Coronary artery (tissue), 2 donors: ENCODE measurements at places on chromosomes 7 and 10.

GRCh38 chr7:20144801-20145200 is 72.4 kb downstream of the MACC1 start:
- no peak for DNase-seq

- DNase-seq, result no peak
Observed at GRCh38 chr10:68301790-68302502, 29.9 kb upstream of the HNRNPH3 start.

GRCh38 chr10:126278851-126279250 is 109.4 kb downstream of the ADAM12 start:
- no peak for DNase-seq

DNA sequence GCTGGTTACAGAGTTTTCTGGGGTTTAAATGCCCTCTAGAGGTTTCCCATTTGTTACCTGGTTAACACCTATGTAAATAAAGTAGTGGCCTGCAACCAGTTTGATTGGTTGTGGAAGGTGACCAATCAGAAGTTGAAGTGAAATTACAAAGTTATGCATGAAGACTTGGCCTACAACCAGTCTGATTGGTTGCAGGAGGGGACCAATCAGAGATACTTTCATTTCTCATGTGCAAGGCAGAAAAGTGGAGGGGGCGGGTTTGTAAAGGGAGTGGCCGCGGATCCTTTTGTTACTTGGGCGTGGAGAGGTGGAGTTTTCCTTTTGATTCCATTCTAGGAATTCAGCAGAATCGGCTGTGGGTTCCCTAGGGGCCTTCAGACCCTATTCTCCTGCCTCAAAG is 80.8 kb downstream of the SEC23IP start:
- DNase-seq, result no peak

DNA sequence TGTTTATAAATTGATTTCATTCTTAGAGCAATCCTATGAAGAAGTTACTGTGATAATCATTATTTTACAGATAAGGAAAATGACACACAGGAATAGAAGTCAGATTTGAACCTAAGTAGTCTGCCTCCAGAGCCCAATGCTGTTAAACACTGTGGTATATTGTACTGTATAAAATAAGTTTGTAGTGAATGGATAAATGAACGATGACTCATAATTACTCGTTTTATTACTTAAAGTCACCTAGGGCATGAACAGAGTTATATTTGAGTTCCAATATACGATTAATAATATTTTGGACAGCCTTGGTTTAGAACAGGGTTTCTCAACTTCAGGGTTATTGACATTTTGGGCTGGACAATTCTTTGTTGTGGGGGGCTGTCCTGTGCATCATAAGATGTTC is 7.8 kb upstream of the BTRC start:
- no peak for DNase-seq

DNA sequence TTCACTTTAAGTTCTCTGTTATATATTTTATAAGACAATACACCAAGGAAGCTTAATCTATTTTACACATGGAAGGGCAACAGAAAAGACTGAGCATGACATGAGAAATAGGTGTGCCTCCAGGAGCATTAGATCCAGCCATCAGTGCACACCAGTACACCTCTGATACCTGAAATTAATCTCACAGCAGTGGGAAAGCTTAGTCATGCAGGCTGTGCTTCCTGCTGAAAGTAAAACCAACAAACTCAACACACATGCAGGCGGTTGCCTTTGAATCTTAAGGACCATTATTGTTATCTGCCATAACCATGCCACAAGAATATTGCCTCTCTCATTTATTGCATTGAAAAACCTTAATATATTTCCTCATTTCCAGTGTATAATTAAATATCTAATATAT is 16.4 kb upstream of the ANKRD30A start:
- DNase-seq, result no peak

DNA sequence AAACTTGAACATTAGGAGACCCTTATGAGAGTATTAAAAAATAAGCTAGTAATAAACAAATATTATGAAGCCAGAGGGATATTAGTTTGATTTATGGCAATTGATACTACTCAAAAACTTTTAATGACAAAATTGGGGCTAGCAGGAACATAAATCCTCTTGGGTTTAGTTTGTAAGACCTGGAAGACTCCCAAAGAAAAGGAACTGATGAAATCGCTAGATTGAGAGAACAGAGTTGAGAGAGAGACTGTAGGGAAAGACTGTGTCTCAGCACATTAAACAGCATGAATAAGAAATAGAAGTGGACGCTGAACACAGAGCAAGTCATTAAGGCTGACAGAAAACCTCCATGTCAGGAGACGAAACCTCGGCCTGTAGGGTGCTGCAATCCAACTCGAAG is 56.4 kb downstream of the ICA1 start:
- no peak for DNase-seq

DNA sequence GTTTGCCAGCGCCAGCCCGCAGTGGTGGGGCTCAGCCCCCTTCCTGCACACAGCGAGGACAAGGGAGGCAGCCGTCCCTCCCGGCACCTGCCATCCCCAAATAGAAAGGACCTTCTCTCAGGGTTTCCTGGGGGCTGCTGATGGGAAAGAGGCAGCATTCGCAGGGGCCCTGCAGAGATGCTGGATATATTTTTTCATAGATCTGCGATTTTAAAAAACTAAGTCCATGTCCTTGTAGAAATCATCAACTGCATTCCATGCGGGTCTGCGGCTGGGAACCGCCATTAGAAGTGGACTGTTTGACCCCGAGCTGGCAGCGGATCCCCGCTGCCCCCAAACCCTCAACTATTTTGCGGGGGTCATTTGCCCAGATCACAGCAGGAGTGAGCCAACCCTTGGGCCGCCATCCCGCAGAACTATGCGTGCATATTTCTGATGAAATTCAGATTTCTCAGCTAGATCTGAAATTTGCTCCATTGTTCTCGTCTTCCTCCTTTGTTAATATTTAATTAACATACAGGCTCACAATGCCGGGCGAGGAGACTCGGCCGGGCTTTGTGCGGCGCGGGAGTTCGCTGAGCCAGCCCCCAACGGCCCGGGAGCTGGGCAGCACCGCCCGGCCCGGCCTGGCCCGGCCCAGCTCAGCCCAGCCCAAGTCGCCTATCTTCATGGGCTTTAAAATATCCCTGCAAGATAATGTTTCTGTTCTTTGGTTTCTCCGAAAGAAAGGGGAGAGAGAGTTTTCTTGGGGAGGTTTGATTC is 2.0 kb downstream of the EN2 start:
- DNase-seq, result no peak

DNA sequence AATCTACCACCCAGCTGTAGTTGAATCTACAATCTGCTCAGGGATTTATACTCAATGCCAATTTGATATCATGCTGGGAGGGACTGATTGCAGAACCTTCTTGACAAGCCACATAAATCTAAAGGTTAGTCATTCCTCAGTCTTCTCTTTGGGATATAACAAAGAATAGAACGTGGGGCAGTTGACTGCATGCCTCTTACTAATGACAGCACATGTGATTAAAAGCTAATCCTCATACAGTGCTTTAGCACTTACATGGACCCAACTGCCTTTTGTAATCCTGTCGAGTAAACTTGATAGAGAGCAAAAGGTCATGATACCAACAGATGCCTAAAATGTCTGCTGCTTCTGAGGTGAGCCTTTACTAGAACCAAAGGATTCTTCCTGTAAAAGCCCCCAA is 12.3 kb downstream of the KLHL7 start:
- DNase-seq, result no peak

DNA sequence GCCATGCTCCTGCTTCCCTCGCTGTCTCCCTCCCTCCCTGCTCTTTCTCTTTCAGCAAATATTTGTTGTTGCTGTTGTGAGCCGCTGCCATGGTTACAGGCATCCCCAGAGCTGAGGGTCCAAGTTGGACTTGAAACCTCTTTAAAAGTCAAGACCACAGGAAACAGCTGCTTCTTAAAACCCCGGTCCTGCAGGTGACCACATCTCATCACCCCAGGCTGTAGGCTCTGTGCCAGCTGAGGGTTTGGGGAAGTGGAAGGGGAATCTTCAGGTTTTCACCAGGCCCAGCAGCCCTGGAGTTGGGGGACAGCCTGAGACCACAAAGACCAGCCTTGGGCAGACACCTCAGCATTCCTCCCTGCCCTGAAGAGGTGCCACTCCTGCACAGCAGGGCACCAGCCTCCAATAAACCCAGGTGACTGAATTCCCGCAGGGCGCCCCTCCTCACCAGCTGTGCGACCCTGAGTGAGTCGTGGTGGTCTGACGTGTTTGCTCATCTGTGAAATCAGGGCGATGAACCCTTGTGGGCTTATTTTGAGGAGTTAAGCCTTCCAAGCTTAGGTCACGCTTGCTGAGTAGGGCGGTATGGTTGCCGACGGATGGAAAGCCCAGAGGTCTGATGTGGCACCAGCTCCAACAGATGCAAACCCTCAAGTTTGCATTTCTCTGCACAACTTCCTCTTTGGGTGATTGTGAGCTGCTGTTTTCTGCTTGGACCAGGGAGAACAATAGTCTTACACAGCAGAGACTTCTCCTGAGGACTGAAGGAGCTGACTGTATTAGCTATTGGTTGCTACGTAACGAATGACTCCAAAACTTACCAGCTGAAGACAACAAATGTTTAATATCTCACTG is 24.8 kb downstream of the NPTX2 start:
- no peak for DNase-seq

DNA sequence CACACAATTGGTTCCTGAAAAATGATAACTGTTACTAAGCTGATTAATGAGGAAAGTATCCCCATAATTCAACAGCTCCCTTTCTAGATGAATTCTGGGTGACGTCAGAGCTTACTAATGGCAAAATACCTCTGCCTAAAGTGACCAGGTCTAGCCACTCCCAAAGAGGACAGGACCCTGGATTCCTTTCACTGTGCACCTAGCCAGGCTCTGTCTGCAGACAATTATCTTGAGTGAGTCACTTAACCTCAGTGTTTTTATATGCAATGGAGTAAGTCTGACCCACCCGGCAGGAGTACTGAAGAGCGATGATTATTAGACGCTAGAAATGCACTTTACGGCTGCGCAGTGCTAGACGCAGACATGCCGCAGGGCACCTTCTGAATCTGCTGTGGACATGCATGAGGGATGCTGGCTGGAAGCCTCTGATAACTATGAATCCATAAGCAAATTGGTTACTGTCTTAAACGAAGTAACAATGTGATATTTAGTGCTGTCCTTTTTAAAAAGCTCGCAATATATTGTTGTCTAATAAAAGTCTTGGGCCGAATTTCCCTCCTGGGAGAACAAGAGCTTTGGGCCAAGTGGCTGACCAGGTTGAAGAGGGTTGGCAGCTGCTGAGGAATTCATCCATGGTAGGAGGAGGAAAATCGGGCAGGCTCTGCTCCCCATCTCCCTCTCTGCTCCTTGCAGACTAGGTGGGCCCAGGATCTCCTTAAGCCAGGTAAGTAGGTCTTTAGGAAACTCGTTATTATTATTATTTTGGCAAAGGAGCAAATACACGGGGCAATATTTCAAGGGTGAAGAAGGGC is 4.6 kb upstream of the INPP5A start:
- DNase-seq, result peak; percentile 31

- no peak for DNase-seq
Observed at GRCh38 chr7:155298288-155298833, 683 bp downstream of the INSIG1 start.

- peak; percentile 58 for DNase-seq
Observed at GRCh38 chr7:156156734-156157408, 344.6 kb upstream of the SHH start.

- DNase-seq, result no peak
Observed at GRCh38 chr7:136605532-136606329, 262.7 kb upstream of the CHRM2 start.

DNA sequence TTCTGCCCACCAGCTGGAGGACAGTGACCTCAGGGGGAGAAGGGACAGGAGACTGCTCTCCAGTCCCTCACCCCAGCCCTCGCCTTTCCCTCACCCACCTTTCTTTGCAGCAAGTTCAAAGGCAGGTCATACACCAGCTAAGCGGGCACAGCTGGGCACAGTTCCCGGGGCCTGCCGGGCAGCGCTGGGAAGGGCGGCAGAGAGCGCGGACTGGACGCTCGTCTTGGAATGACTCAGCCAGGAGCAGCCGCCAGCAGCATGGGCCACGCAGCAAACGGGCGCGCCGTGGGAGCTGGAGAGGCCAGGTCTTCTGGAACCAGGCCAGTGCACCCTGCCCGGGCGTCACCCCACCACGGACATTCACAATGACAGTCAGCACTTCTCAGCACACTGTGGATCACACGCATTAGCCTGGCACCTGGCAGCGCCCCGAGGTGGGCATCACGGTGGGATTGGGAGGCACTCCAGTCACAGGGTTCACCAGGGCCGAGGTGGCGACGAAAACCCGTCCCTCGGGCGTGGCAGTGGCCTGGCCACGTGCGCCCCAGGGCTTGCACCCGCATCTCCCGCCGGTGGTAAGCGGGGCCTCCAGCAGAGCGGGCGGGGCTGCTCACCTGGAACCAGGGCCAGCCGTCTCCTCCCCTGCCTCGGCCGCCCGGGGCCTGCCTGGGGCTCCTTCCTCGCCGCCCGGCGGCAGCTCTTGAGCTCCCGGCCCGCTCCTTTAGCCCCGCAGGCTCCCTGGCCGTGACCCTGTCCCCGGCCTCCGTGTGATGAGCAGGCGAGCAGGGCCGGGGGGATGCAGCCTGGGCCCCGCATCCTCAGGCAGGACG is 29.0 kb upstream of the WDFY4 start:
- peak; percentile 91 for DNase-seq

DNA sequence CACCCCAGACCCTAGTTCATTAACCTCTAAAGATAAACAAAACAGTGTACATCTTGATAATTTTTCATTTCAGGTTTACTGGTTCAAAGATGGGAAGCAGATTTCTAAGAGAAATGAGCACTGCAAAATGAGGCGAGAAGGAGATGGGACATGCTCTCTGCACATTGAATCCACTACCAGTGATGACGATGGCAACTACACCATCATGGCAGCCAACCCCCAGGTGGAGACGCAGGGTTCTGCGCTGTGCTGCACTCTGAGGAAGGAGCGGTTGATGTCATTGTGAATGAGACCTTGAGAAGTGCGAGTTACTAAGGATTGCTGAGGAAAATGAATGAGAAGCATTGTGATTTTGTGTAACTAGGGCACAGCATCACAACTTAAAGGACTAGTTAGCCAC is 37.6 kb downstream of the ATOH7 start:
- DNase-seq, result no peak
